CD14-positive monocyte (primary cell): ENCODE measurements at places on chromosomes 3 and 15. TPM values are rescaled to one million over a fixed set of nuclear protein-coding genes. Genes with fewer than 3 reads are reported as not detected.

DNA sequence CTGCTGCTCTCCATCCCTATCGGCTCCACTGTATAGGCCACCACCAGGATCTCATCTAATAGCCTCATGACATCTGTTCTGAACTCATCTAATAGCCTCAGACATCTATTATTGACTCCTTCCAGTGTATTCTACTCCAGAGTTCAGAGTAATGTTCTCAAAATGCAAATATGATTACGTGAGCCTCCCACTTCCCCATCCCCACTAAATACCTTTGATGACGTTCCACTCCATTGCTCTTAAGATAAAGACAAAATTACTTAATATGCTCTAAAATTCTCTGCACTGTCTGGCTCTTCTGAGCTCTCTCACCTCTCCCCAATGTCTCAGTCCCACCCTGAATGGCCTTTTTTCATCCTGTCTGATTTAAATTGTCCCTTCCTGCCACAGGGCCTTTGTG lies 94.7 kb downstream of the SAMMSON start:
- DNase-seq: no peak

DNA sequence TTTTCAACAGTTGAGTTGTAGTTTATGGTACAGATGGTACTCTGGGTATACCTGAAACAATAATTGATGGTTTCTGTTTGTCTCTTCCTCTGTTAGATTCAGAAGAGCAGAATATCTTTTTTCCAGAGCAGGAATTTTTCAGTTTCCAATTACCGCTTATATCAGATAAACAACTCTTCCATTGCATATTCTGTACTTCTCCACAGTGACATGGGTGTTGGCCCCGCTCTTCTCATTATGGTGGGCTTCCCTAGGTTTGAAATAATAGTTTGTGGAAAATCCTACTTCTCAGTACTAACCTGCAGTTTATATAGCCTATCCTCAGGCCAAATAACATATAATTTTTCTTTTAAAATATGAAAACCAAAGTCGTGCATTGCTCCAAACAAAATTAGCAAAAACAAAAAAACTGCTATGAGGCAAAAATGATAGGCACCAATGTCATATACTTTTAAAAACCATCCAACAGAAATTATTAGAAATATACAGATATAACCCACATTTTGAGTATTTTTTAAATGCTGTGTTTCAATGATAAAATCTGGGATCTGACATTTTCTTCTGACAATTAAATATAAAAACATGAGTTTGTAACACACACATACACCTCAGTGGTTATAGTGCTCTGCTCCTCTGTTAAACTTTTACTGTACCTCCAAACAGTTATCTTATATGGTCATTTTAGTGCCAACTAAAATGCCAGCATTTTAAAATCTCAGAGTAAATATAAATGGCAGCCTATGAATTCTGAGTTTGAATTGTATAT lies 56.8 kb downstream of the CMSS1 start:
- no peak for DNase-seq

DNA sequence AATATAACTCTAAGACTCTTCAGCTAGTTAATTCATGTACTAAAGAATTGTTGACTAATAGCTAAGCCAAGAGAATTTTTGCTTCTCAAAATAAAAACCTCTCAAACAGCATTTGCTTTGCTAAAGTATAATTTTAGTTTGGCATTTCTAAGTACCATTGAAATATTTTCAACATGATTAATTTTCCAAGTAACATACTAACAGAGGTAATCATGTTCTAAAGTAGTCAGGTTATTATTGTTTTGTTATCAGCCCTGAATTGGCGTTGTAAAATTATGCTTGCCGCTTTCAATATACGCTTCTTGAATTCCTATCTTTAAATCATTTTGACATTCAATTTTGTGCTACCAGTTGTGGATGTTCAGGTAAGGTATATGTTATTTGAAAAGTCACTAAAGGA lies 134.3 kb downstream of the CNTN6 start:
- no peak for DNase-seq

DNA sequence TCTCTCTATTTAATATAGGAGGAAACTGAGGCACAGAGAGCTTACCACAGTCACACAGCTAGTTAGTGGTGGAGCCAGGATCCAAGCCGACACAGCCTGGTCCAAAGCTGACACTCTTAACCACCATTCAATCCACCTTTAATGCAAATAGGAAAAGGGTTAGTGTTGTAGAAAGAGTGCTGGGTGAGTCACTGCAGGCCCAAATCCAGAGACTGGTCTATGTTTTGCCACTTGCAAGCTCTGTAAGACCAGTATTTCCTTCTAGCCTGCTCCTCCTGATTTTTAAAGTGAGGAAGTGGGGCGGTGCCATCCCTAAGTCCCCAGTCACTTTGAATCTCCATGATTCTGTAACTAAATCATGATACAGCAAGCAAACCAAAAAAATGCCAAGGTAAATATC lies 111.0 kb downstream of the MECOM start:
- DNase-seq: no peak

DNA sequence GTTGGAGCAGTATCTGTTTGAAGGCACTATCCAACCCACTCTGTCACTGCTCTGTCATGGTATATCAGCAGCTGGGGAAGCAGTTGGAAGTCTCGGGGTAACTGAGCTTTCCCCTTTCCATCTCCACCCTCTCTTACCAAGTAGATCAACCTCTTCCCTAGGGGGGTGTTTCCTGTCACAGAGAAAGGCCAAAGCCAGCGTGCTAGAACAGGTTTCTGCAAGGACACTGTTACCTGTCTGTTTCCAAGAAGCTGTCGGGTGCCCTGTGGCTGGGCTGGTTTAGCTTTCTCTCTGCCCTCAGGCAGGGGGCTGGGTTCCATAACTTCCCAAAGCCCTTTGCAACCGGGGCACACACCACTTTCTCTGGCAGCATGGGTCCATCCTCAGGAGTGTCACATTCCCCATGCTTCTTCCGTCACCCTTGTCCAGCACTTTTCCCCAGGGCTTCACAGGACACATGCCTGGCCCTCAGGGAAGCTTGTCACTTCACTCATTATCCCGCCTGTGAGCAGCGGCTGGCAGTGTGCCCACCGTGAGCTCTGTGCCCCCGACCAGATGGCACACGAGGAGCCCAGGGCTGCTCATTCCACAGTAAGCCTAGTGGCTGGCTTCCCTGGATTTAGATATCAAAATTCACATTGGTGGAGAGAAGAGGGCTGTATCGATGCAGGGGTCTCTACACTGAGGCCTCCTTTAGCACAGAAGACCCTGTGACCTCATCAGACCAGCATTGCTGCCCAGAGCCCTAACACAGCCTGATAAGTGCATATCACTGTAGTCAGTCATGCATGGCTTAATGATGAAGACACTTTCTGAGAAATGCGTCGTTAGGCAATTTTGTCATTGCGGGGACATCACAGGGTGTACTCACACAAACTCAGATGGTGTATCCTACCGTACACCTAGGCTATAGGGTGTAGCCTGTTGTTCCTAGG lies 205.8 kb downstream of the SLCO3A1 start:
- DNase-seq: no peak

DNA sequence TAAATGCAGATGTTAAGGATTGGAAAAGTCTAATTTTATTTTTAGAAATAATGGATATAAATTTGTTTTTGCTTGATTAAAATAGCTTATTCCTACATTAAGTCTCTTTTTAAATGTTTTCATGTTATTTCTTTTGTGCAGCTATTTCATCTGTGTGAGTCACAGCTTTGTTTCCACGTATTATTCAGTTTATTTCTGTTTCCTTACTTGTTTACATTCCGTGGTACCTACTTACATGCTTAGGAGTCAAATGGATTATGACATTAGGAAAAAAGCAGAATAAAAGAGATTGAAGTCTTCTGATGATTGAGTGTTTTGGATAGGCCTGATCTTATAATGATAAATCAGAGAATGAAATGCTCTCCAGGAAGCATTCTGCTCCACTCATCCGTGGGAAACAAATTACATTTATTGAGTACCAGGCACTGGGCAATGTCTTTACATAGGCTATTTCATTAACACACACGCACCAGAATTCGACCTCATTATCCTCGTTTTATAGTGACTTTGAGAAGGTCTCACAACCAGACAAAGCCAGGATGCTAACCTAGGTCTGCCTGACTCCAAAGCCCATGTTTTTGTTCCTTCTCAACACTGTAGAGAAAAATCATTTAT lies 38.1 kb upstream of the RASA2 start:
- DNase-seq: no peak

TGM4 gene
- not detected for polyA plus RNA-seq

GPR171 gene
- polyA plus RNA-seq: not detected in 2 replicates

HIGD2B gene
- not detected in 2 replicates for polyA plus RNA-seq
